ENCODE measurements at places on chromosomes 13 and 19.
A peak's percentile ranks its signal among the peaks of the same experiment; 100 is the strongest.

DNA sequence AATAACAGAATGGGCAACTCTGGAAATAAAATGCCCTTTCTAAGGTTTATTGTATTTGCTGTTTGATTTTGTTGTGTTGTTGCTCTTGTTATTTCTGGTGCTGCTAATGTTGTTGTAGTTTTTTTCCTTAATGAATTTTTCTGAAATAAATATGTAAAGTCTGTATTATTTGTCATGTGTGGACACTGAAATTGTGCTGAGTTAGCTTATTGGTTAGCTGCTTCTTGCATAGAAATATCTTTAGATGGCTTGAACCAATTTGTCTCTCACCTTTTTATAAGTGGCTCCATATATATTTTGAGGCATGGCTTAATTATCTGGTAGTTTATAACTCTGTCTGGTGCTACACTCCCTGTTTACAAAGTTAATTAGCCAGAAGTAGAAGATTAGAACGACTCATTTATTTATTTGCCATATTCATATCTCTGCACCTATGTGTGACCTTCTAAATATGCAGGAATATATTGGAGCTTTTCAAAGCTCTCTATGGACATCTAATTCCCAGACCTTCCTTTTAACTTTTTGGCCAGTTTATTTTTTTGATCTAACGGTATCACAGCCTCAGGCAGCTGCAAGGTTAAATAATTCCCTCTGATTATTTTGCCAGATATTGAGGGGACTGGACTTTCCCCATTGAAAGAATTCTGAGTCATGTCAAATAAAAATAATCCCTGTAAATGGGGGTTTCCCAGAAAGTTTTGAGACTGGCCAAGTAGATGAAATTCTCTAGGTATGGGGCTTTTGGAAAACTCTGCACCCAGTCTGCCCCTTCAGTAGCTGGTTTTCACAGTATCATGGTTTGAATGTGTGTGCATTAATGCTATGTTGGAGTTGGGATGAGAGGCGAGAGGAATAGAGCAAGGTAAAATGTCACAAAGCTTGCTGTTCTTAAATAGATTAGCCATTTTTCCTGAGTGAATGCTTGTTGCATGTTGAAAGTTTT lies 1331.7 kb upstream of the MIR17HG start:
- DNase-seq = no peak

DNA sequence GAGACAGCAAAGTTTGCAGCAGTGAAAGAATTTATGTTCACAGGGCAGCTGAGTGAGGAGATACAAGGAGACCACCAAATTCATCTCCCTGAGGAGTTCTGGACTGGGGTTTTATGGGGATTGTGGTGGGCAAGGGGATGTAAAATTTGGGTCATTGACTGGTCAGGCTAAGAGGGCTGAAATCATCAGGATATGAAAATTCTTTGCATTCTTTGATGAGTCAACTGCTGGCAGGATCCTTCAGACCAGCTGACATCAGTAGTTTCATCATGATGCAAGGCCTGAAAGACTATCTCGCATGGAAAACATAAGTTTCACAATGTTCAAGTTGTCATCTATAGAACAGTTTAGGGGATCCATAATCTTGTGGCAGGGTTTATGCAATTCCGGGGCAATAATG lies 869.5 kb upstream of the PCDH9 start:
- DNase-seq = no peak

- DNase-seq = no peak
Measured at GRCh38 chr13:97310809-97311436, 88.8 kb downstream of the MBNL2 start.

DNA sequence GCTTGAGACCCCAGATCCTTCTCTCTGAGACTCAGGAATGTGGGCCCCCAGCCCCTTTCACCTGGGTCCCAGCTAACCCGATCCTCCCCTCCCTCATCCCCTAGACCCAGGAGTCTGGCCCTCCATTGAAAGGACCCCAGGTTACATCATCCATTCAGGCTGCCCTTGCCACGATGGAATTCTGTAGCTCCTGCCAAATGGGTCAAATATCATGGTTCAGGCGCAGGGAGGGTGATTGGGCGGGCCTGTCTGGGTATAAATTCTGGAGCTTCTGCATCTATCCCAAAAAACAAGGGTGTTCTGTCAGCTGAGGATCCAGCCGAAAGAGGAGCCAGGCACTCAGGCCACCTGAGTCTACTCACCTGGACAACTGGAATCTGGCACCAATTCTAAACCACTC lies 463 bp downstream of the FGF21 start:
- DNase-seq = no peak

GRCh38 chr19:10604460-10604980 lies 17.4 kb upstream of the AP1M2 start:
- no peak for DNase-seq

DNA sequence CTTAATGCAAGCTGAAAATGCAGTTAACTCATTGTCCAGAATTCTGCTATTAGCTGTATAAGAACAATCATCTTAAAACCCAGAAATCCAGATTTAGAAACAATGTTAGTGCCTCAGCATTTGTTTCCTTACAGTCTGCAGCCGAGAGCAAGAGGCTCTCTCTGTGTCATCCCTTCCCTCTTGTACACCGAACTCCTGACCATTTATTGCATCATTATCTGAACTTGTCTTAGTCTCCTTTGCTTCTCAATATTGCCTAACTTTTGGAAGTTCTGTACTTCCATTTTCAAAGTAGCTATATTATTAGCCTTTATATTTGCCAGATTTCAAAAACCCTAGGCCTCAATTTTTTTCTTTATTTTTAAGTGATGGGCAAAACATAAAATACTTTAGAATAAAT lies 27.1 kb downstream of the RNASEH2B start:
- no peak for DNase-seq

GRCh38 chr19:38869836-38870607 lies 8.1 kb downstream of the RINL start:
- peak; percentile 92 for DNase-seq

- no peak for DNase-seq
Measured at GRCh38 chr13:107799001-107799400, 416.3 kb downstream of the LIG4 start.

DNA sequence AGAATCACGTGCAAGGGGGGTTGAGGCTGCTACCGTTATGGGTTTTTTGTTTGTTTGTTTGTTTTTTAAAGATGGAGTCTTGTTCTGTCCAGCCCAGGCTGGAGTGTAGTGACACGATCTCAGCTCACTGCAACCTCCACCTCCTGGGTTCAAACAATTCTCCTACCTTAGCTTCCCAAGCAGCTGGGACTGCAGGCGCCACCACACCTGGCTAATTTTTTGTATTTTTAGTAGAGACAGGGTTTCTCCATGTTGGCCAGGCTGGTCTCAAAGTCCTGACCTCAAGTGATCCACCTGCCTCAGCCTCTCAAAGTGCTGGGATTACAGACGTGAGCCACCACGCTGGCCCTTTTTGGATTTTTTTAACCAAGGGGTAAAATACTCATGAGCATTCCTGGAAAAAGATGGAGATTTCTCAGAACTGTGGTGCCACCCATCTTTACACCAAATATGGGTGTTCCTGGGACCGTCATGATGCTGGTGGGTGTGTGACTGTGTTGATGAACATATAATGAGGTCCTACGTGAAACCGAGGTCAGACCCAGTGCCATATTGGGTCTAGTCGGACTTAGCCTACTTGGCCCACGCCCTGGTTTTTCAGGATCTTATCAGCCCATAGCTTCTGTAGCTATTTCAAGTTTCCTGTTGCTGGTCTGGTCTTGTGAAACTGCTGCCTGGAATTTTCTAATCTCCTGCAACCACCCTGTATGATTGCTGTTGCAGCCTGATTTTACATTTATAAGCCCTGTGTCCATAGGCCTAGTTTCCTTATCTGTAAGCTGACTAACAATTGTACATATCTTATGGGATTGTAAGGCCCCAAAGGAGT lies 6.2 kb downstream of the PPP1R15A start:
- DNase-seq = no peak

GRCh38 chr13:112804374-112804773 lies 114.5 kb downstream of the ATP11A start:
- DNase-seq = no peak

DNA sequence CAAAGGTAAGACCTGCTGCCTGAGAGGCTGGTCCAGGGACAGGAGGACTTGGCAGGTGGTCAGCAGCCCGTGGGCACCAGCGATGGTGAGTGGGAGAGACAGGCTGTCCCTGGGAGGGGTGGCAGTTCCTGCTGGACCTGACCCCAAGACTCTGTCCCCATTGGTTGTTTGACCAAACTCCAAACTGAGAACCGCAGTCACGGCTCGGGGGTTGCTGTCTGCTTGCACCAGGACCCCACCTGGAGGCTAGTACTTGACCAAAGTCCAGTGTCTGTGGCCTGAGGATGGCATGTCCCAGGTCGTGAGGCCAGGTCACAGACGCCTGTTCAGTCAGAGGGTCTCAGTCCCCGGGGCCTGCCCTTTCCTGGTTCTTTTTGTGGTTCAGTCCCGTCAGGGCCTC lies 9.9 kb upstream of the ZNF14 start:
- DNase-seq = no peak

- DNase-seq = no peak
Measured at GRCh38 chr13:31042049-31042448, 109.6 kb downstream of the TEX26 start.

DNA sequence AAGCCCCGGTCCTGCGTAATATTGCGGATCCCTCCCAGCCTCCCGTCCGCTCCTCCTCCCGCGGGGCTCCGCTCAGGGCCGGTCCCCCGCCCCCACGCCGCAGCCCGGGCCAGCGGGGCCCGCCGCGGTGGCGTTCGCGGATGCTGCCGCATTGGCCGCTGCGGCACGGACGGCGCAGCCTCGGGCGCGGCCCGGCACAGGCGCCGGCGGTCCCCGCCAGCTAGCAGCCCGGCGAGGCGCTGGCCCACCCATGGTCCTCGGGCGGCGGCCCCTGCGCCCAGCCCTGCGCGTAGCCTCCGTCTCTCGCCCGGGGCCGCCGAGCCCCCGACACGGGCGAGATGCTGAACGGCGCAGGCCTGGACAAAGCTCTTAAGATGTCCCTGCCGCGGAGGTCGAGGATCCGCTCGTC lies at the start of gene ATP8A2:
Gene ATP8A2, plus strand, starts transcription at position 100 of the 409 bp plus-strand sequence. Its CDS starts 239 bp downstream, at position 339.
- no peak for DNase-seq

DNA sequence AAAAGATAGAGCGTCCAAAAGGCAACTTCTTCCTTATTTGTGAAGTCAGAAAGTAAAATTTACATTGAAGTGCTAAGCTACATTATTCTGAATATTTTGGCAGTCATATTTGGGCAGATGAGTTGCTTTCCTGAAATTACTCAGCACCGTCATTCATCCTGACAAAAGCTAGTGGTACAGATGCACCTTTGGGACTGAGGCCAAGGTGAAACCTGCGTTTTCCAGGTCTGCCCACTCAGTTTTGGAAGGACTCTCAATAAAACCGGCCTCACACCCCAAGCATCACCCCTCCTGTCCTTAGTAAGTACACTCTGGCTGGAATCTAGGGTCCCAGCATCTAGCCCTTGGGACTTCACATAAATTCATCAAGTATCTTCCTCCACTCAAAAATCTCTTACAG lies 187.5 kb downstream of the TM9SF2 start:
- no peak for DNase-seq

GRCh38 chr13:83819156-83819555 lies 63.1 kb downstream of the SLITRK1 start:
- no peak for DNase-seq

- DNase-seq = no peak
Measured at GRCh38 chr19:57803594-57804325, 11.0 kb downstream of the ZNF552 start.

GRCh38 chr13:98246538-98247172 lies 69.6 kb upstream of the RNF113B start:
- no peak for DNase-seq

- no peak for DNase-seq
Measured at GRCh38 chr13:23621316-23621645, 51.1 kb downstream of the TNFRSF19 start.

DNA sequence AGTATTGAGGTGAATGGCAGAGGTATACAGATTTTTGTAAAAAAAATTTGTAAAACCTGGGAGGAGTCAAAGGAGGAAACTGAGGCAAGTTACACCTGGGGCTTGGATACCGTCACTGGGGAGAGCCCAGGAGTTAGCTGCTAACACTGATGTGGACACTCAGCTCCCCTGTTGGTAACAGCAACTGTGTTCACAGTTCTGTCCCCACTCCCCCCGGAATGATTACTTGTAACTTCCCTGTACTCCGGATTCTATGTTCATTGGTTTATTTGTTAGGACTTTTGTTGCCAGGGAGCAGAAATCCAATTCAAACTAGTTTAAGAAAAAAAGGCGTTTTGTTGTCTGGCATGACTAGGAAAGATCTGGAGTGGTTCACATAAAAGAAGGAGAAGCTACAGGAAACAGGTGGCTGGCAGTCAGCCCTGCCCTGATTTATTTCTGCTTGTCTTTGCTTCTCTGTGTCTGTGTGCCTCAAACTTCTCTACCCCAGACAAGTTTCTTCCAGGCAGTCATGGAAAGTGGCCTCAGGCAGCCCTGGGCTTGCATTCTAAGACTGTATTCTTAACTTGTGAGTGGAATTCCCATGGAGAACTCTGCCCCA lies 2.3 kb upstream of the GPR12 start:
- no peak for DNase-seq

GRCh38 chr13:107289540-107289939 lies 721.6 kb upstream of the ARGLU1 start:
- no peak for DNase-seq

DNA sequence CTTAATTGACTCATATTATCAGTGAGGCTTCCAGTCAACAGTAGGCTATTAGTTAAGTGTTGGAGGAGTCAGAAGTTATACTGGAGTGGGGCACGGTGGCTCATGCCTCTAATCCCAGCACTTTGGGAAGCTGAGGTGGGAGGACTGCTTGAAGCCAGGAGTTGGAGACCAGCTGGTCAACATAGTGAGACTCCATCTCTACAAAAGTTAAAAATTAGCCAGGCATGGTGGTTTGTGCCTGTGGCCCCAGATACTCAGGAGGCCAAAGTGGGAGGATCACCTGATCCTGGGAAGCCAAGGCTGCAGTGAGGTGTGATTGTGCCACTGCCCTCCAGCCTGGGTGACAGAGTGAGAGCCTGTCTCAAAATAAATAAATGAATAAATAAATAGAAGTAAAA lies 53.2 kb downstream of the COMP start:
- no peak for DNase-seq

DNA sequence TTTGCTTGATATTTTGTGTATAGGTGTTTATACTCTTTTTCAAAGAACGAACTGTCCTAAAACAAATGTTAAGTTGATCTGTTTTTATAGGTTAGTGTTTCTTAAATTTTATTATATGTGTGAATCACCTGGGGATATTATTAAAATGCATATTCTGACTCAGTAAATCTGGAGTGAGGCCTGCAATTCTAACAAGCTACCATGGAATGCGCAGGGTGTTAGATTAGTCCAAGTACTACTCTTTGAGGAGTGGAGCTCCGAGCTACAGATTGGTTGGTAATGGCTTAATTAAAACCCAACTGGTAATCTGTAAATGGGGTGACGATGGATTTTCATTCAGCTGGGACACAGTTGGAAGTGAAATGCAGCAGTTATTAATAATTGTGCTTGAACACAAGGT lies 214.1 kb upstream of the UFM1 start:
- no peak for DNase-seq

GRCh38 chr19:28437390-28438346 lies 775.3 kb downstream of the UQCRFS1 start:
- no peak for DNase-seq

DNA sequence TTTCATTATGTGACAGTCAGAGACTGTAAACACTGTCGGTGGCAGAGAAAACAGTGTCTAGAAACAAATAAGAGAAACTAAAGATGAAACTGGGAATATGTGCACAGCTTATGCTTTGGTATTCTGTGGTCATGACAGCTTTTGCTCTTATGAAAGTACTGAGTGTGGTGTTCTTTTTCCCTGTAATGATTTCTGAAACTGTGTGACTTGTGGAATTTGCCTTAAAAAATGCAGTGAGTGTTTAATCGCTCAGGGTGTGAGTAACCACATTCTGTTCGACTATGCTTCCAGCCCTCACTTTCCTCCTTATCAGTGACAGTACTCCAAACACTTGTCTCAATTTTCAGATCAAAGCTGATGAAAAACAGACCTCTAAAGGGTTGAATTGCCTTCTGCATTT lies 66.9 kb upstream of the DIAPH3 start:
- no peak for DNase-seq

Data from T-helper 9 cell (primary cell).